ENCODE measurements at places on chromosomes 6 and 20. TPM values are rescaled to one million over a fixed set of nuclear protein-coding genes. Genes with fewer than 3 reads are reported as not detected.

Gene PSORS1C1
- total RNA-seq = 0.99 TPM

Gene GSTA2
- not detected for total RNA-seq

Gene GPX5
- not detected for total RNA-seq

Gene PPIL1
- 39.2 TPM for total RNA-seq

Gene TNFRSF21
- 27.4 TPM for total RNA-seq

Gene NKAIN2
- total RNA-seq = 44.9 TPM

Gene TRIM27
- total RNA-seq = 61.7 TPM

Gene NOTCH4
- total RNA-seq = 12.8 TPM

Gene RAET1L
- not detected for total RNA-seq

Gene MRAP2
- 17.3 TPM for total RNA-seq

All from spinal cord (tissue), 10 donors.